ENCODE measurements at places on chromosomes 4 and X. TPM values are rescaled to one million over a fixed set of nuclear protein-coding genes. Genes with fewer than 3 reads are reported as not detected.

The ARSJ gene
- 8.8 TPM for total RNA-seq

The IL15 gene
- 11.4 TPM for total RNA-seq

The NPNT gene
- total RNA-seq, result 11.4 TPM

The CT55 gene
- not detected for total RNA-seq

The NKX6-1 gene
- total RNA-seq, result not detected
